Activated CD8-positive, alpha-beta memory T cell treated with anti-CD3 and anti-CD28 coated beads for 1 hour (primary cell): ENCODE measurements at places on chromosomes 16 and 17.

- no peak for DNase-seq
These were observed 635 bp upstream of the SP2 start for GRCh38 chr17:47895347-47895855.

- DNase-seq: no peak
These were observed 14.4 kb downstream of the FA2H start for GRCh38 chr16:74760007-74760767.

- no peak for DNase-seq
These were observed 587.3 kb upstream of the CDH5 start for GRCh38 chr16:65779201-65779600.

GRCh38 chr17:66975614-66976378 lies 11.3 kb downstream of the CACNG4 start:
- no peak for DNase-seq

DNA sequence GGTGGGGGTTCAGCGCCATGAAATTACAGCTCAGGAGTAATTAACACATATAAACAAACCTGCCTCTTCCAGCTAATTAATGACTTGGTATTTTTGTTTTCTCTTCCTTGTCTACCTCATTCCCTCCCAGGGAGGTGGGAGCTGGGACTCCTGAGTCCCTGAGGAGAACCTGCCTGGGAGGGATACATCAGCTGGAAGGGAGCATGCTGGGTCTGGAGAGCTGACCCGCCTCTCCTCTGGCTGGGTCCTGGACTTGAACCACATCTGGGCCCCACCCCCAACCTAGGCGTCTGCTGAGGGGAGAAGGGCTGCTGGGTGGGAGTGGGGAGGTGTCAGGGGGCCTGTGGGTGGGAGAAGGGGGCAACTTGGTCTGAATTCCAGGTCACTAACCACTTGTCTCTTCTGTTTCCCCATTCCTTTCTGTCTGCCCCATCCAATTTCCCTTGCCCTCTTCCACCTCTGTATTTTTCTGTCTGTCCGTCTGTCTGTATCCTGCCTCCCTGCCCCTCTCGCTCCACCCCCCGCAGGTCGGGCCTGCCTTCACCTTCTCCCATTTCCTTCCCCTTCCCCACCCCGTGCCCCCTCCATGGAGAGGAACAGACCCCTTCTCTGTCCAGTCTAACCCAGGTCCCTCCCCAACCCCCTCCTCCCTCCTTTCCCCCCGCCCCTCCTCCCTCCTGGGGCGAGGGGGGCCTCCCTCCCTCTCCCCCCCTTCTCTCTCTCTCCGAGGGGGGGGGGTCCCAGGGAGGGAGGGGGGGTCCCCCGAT lies at the start of gene NLGN2:
Gene NLGN2 (plus strand): TSS at position 361 of the 767 bp plus-strand sequence. CDS start 411 bp downstream, outside the sequence.
- DNase-seq: no peak

GRCh38 chr17:79191270-79191934 lies 116.8 kb downstream of the ENGASE start:
- no peak for DNase-seq

- DNase-seq: no peak
These were observed 176.1 kb upstream of the CDH5 start for GRCh38 chr16:66190411-66190810.

- no peak for DNase-seq
These were observed 92.7 kb upstream of the FA2H start for GRCh38 chr16:74867281-74867849.
